ENCODE measurements at places on chromosomes 5 and 9.

DNA sequence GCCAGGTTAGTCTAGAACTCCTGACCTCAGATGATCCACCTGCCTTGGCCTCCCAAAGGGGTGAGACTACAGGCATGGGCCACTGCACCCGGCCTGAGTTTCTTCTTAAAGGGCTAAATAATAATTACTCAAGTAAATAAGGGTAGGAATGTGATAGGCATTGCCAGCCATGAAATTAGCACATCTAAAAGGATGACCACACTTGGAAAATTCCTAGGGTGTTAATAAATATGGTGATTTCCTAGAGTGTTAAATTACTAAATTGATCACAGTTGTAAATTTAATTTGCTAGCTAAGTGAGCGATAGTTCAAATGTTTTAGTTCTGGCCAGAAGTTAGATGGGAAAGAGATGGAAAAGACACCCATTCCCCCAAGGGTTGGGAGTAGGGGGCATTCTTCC, 53.4 kb downstream of the UBAP1 start:
- H3K4me3 ChIP-seq, result no peak overlapping the region
- DNase-seq, result no peak
- H3K27ac ChIP-seq, result no peak overlapping the region
- H3K36me3 ChIP-seq, result peaks cover 45% of the 10 kb centered on the region
- H3K27me3 ChIP-seq, result no peaks in the 10 kb centered on the region

GRCh38 chr5:90263102-90263820, 146.3 kb downstream of the CETN3 start:
- H3K27me3 ChIP-seq, result no peaks in the 10 kb centered on the region
- H3K27ac ChIP-seq, result no peak overlapping the region
- no peaks in the 10 kb centered on the region for H3K36me3 ChIP-seq
- DNase-seq, result no peak

GRCh38 chr5:74617202-74617601, 23.3 kb downstream of the ENC1 start:
- no peak overlapping the region for H3K4me3 ChIP-seq
- no peak for DNase-seq
- no peaks in the 10 kb centered on the region for H3K27me3 ChIP-seq
- H3K36me3 ChIP-seq, result no peaks in the 10 kb centered on the region
- H3K4me1 ChIP-seq, result peaks cover 16% of the 10 kb centered on the region

DNA sequence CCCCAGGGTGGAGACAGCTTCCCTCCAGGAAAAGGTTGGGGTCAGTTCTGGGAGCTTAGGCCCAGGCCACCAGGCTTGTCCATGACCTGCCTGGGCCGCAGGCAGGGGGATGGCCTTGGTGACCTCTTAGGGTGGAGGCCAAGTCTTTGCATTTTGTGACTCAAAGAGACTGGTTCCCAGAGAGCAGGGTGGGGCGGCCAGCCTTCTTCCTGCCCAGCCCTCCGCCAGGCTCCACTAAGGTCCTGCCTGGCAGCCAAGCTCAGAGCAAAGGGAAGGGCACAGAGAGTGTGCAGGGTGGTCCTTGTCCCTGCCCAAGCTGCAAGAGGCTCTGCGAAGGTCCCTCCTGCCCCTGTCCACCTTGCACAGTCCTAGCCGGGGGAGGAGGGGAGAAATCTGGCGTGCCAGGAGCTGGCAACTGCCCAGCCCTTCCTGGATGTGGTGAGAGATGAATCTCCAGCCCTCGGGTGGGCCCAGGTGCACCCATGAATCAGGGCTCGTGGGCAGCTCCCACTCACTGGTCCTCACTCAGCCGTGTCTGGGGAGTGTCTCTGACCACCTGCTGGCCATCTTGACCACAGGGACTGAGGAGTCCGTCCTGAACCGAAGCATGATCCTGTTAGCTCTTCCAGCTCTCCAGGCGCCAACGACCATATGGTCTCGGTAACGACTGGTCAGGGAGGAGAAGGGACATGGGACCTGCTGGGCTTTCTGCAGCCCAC, 2.3 kb upstream of the PTGDS start:
- H3K4me3 ChIP-seq, result no peak overlapping the region
- no peak for DNase-seq
- H3K36me3 ChIP-seq, result no peaks in the 10 kb centered on the region
- H3K4me1 ChIP-seq, result peaks cover 3% of the 10 kb centered on the region
- no peak overlapping the region for H3K27ac ChIP-seq
- peaks cover 6% of the 10 kb centered on the region for H3K27me3 ChIP-seq

GRCh38 chr9:102124465-102124864, 386.0 kb upstream of the GRIN3A start:
- no peak overlapping the region for H3K27ac ChIP-seq
- peak; percentile 71 for DNase-seq
- H3K4me1 ChIP-seq, result no peaks in the 10 kb centered on the region
- no peaks in the 10 kb centered on the region for H3K36me3 ChIP-seq
- H3K27me3 ChIP-seq, result no peaks in the 10 kb centered on the region

- DNase-seq, result no peak
- H3K27ac ChIP-seq, result no peak overlapping the region
- H3K4me3 ChIP-seq, result no peak overlapping the region
- H3K27me3 ChIP-seq, result no peaks in the 10 kb centered on the region
These were observed 29.9 kb downstream of the ADCY2 start for GRCh38 chr5:7425830-7426229.

- H3K4me3 ChIP-seq, result no peak overlapping the region
- no peak for DNase-seq
- no peaks in the 10 kb centered on the region for H3K36me3 ChIP-seq
- H3K27me3 ChIP-seq, result no peaks in the 10 kb centered on the region
These were observed 23.6 kb upstream of the PDE4D start for GRCh38 chr5:59917121-59917520.

- H3K4me1 ChIP-seq, result no peaks in the 10 kb centered on the region
- H3K4me3 ChIP-seq, result no peak overlapping the region
- H3K27me3 ChIP-seq, result no peaks in the 10 kb centered on the region
- H3K27ac ChIP-seq, result peak overlapping the region; percentile 90
- no peak for DNase-seq
- H3K36me3 ChIP-seq, result no peaks in the 10 kb centered on the region
These were observed 151.1 kb upstream of the POU5F2 start for GRCh38 chr5:93892481-93892880.

DNA sequence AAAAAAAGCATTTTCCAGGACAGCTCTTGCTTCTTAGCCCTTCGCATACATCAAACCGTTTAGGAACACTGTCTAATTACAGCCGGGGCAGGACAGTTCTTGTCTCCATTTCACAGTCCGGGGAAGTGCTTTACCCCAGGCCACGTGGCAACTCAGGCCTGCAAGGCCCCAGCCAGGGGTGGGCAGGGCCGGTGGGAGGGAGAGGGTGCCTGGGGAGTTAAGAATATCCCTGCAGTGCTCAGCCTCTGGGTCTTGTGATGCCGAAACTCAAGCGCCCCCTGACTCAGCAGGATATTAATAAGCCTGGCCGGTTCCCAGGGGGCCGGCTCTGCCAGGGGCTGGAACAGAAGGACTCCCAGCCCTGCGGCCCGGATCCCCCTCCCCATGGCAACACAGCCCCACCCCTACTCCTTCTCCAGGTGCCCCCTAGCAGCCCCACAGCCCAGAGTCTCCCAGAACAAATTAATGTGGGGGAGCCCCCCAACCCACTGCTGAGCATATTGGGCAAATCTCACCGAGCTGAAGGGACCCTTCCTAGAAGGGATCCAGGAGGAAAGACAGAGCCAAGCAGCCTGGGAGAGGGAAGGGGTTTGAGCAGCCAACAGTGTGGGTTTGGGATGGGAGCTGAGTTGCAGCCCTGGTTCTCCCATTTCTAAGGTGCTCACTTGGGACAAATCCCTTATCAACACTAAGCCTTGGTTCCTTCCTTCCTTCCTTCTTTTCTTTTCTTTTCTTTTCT, 45.3 kb downstream of the PLPP7 start:
- no peaks in the 10 kb centered on the region for H3K36me3 ChIP-seq
- no peaks in the 10 kb centered on the region for H3K27me3 ChIP-seq
- peaks cover 9% of the 10 kb centered on the region for H3K4me1 ChIP-seq

GRCh38 chr9:83972286-83972685, 7.7 kb downstream of the HNRNPK start:
- peaks cover 2% of the 10 kb centered on the region for H3K4me1 ChIP-seq
- H3K27ac ChIP-seq, result no peak overlapping the region
- no peaks in the 10 kb centered on the region for H3K27me3 ChIP-seq
- no peak overlapping the region for H3K4me3 ChIP-seq
- DNase-seq, result no peak

DNA sequence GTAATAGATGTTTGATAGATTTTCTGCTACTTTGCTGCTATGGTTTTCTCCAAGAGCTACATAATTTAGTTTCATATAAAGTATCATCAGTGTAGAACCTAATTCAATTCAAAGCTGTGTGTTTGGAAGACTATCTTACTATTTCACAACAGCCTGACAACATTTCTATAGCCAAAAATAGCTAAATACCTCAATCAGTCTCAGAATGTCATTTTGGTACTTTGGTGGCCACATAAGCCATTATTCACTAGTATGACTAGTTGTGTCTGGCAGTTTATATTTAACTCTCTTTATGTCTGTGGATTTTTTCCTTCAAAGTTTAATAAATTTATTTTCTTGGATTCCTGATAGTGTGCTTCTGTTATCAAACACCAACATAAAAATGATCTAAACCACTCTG, 35.1 kb upstream of the CCDC152 start:
- no peak overlapping the region for H3K4me3 ChIP-seq
- no peak for DNase-seq
- H3K36me3 ChIP-seq, result no peaks in the 10 kb centered on the region
- H3K27me3 ChIP-seq, result no peaks in the 10 kb centered on the region

GRCh38 chr9:134516464-134516863, 125.1 kb upstream of the COL5A1 start:
- H3K27me3 ChIP-seq, result no peaks in the 10 kb centered on the region
- DNase-seq, result no peak
- no peak overlapping the region for H3K4me3 ChIP-seq
- no peaks in the 10 kb centered on the region for H3K4me1 ChIP-seq
- no peaks in the 10 kb centered on the region for H3K36me3 ChIP-seq
- no peak overlapping the region for H3K27ac ChIP-seq

DNA sequence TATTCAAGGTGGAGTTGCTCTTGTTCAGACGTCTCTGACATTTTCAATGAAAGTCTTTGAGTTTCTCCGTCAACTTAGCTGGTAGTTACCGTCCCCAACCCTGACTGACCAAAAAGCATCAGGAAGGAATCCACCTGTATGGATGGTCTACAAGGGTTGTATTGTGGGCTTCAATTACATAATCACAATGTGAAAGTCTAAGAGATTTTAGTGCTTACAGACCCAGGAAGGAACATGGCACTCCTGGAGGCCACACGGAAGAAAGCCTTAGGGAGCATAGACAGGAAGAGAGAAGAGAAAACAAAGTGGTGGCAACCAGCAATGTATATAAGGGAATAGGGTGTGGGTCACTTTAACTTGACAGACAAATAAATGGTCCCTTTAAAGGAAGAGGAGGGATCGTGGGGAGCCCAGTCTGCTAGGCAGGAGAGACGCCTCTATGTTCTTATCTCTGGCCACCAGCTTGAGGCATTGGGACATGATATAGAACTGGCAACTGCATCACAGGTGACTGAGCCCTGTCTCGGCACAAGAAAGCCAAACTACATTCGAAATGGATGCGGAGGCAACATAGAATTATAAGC, 80.4 kb downstream of the ALDH7A1 start:
- H3K27me3 ChIP-seq, result peaks cover 11% of the 10 kb centered on the region
- no peak for DNase-seq
- H3K27ac ChIP-seq, result no peak overlapping the region
- no peak overlapping the region for H3K4me3 ChIP-seq
- peaks cover 7% of the 10 kb centered on the region for H3K4me1 ChIP-seq
- no peaks in the 10 kb centered on the region for H3K36me3 ChIP-seq

- H3K4me3 ChIP-seq, result no peak overlapping the region
- no peaks in the 10 kb centered on the region for H3K36me3 ChIP-seq
- H3K27me3 ChIP-seq, result no peaks in the 10 kb centered on the region
- DNase-seq, result peak; percentile 78
- no peak overlapping the region for H3K27ac ChIP-seq
- no peaks in the 10 kb centered on the region for H3K4me1 ChIP-seq
These were observed 27.0 kb upstream of the PRRC2B start for GRCh38 chr9:131366761-131367401.

- H3K36me3 ChIP-seq, result no peaks in the 10 kb centered on the region
- no peaks in the 10 kb centered on the region for H3K27me3 ChIP-seq
- DNase-seq, result no peak
- no peak overlapping the region for H3K27ac ChIP-seq
- H3K4me3 ChIP-seq, result no peak overlapping the region
These were observed 33.9 kb upstream of the GLIS3 start for GRCh38 chr9:4333787-4334186.

DNA sequence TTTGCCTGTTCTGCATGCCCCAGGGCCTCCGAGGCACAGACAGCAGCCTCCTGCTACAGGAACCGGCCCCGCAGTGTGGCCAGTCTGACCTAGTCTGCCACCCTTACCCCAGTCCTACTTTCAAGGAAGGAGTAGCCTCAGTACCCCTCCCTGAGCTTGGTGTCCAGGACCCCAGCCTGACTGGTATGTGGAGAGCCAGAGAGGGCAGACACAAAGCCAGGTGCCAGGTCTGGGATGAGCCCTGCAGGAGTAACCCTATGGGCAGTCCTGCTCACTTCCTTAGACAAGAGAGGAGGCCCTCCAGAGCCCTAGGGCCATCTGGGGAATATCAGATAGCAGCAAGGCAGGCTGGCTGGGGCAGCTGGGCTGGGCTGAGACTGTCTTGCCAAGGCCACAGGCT, 67.8 kb downstream of the NRG2 start:
- no peak overlapping the region for H3K27ac ChIP-seq
- peaks cover 32% of the 10 kb centered on the region for H3K27me3 ChIP-seq

GRCh38 chr5:137403869-137404268, 95.3 kb downstream of the SPOCK1 start:
- H3K4me1 ChIP-seq, result peaks cover 4% of the 10 kb centered on the region
- H3K36me3 ChIP-seq, result no peaks in the 10 kb centered on the region
- no peak overlapping the region for H3K27ac ChIP-seq

GRCh38 chr5:96933764-96934707, 1.8 kb upstream of the LNPEP start:
- peak overlapping the region; percentile 94 for H3K27ac ChIP-seq
- DNase-seq, result no peak
- H3K4me3 ChIP-seq, result peak overlapping the region; percentile 96
- no peaks in the 10 kb centered on the region for H3K36me3 ChIP-seq

DNA sequence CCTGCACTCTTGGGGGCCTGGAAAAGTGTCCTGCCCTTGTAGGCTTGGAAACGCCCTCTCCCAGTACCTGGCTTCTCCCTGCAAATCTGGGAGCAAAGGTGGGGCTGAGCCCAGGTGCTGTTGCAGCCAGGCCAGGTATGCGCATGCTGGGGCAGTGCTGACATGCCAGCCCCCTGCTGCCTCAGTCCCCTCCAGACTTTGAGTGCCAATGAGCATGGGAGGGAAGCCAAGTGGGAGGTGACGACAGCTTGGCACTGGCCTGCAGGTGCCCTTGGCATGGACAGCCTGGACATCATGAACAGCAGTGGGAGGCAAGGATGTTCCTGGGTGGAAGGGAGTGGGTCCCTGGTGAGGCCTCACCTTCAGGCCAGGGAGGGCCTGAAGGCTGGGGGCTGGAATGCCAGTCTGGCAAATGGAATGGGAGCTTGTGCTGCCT, 1494.4 kb upstream of the NUDT12 start:
- H3K4me3 ChIP-seq, result no peak overlapping the region
- no peak overlapping the region for H3K27ac ChIP-seq
- no peaks in the 10 kb centered on the region for H3K27me3 ChIP-seq
- no peak for DNase-seq

Measured in endodermal cell (in vitro differentiated cells).